ENCODE measurements at places on chromosomes 3 and 15.

DNA sequence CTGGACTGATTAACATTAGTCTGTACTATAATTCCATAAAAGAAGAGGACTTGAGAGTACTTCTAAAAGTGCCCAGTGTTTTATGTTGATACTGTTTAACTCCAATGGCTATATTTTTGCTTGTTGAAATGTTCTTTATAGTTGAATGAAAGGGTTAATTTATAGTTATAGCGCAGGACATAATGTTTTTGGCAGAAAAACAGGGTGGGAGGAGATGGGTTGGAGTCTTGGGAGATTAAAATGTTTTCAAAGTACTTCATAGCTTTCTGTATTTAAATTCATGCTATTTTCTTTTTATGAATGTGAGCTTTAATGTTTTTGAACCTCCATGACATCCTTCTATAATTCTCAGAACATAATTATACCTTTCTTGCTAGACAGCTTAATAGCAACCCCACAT lies 108.2 kb downstream of the CNTN3 start:
- no peak overlapping the region for H3K4me3 ChIP-seq
- peaks cover 3% of the 10 kb centered on the region for H3K27me3 ChIP-seq
- DNase-seq, result no peak
- H3K4me1 ChIP-seq, result peaks cover 4% of the 10 kb centered on the region
- H3K36me3 ChIP-seq, result no peaks in the 10 kb centered on the region

GRCh38 chr3:62319570-62320243 lies 53.6 kb downstream of the FEZF2 start:
- peak overlapping the region; percentile 94 for H3K27ac ChIP-seq
- no peaks in the 10 kb centered on the region for H3K36me3 ChIP-seq
- H3K4me3 ChIP-seq, result peak overlapping the region; percentile 97
- no peaks in the 10 kb centered on the region for H3K27me3 ChIP-seq
- H3K4me1 ChIP-seq, result peaks cover 18% of the 10 kb centered on the region
- DNase-seq, result no peak

- no peak overlapping the region for H3K27ac ChIP-seq
- DNase-seq, result no peak
- no peaks in the 10 kb centered on the region for H3K36me3 ChIP-seq
- H3K27me3 ChIP-seq, result no peaks in the 10 kb centered on the region
- no peaks in the 10 kb centered on the region for H3K4me1 ChIP-seq
Observed at GRCh38 chr3:29324180-29324651, 43.3 kb downstream of the RBMS3 start.

- DNase-seq, result no peak
- H3K36me3 ChIP-seq, result no peaks in the 10 kb centered on the region
- no peak overlapping the region for H3K27ac ChIP-seq
- H3K27me3 ChIP-seq, result peaks cover 17% of the 10 kb centered on the region
- H3K4me1 ChIP-seq, result no peaks in the 10 kb centered on the region
Observed at GRCh38 chr15:79942741-79943481, 28.1 kb downstream of the BCL2A1 start.

- H3K36me3 ChIP-seq, result no peaks in the 10 kb centered on the region
- no peak overlapping the region for H3K4me3 ChIP-seq
- no peak for DNase-seq
- peaks cover 9% of the 10 kb centered on the region for H3K27me3 ChIP-seq
- no peak overlapping the region for H3K27ac ChIP-seq
Observed at GRCh38 chr3:43212914-43213611, 73.3 kb upstream of the SNRK start.

DNA sequence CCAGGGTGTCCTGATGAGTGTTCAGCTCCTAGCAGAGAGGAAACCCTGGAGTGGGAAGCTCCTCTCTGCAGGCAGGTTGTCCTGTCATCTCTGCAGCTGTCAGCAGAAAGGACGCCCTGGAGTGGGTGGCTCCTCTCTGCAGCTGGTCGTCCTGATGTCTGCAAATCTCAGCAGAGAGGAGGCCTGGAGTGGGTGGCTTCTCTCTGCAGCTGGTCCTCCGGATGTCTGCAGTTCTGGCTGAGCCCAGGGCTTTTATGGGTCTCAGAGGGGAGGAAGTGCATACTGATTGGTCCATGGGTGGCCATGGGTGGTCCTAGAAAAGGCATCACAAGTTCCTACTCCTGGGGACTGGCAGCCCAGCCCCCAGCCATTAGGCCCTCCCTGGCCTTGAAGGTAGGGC lies 102.6 kb upstream of the BNIP2 start:
- H3K4me3 ChIP-seq, result no peak overlapping the region
- peaks cover 9% of the 10 kb centered on the region for H3K4me1 ChIP-seq
- DNase-seq, result no peak
- no peaks in the 10 kb centered on the region for H3K36me3 ChIP-seq
- peaks cover 31% of the 10 kb centered on the region for H3K27me3 ChIP-seq
- no peak overlapping the region for H3K27ac ChIP-seq

DNA sequence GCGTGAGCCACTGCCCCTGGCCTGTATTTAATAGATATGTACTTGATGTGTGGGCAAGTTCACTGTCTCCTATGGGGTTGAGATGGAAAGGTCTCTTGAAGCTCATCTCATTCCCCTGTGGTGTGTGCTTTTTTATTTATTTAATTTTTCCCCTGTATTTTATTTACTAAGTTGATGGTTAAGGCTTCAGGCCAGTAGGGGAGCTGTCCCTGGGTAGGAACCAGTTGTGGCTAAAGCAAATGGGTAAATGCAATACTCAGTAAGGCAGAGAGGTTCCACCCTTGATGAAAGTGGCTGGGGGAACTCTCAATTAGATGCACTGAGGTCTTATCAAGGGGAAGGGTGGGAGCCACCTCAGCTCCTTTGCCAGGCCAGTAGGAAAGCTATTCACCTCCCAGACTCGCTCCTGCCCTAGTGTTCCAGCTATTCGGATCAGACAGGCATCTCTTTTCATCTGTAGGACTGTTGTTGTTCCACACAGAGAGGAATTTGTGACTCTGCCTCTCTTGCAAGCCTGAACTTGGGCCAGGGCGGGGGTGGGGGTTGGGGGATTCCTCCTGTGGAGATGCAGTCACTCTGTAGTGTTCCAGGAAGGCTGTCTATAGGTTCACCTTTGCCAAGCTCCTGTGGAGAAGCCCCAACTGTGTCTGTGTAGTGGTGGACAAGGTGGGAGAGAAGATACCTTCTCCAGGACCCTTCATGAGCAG lies 26.1 kb downstream of the PCCB start:
- H3K27me3 ChIP-seq, result no peaks in the 10 kb centered on the region
- no peaks in the 10 kb centered on the region for H3K4me1 ChIP-seq
- H3K27ac ChIP-seq, result no peak overlapping the region
- no peak for DNase-seq
- no peak overlapping the region for H3K4me3 ChIP-seq

- H3K36me3 ChIP-seq, result no peaks in the 10 kb centered on the region
- H3K4me1 ChIP-seq, result peaks cover 5% of the 10 kb centered on the region
- no peak overlapping the region for H3K27ac ChIP-seq
- no peak overlapping the region for H3K4me3 ChIP-seq
Observed at GRCh38 chr15:97815835-97816234, 144.7 kb upstream of the ARRDC4 start.

DNA sequence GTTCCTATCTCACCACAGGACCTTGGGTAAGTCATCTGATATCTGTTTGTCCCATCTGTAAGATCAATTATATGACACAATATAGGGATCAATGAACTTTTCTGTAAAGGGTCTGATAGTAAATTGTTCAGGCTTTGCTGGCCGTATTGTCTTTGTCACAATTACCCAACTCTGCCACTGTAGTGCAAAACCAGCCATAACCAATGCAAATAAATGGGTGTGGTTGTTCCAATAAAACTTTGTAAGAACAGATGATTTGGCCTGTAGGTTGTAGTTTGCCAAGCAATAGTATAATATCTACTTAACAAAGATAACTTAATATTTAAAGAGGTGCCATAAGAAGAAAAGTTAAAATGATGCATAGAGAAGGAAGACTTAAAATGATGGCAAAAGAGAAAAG lies 210.8 kb downstream of the VPS13C start:
- H3K36me3 ChIP-seq, result peaks cover 3% of the 10 kb centered on the region
- no peak for DNase-seq
- no peak overlapping the region for H3K4me3 ChIP-seq
- no peaks in the 10 kb centered on the region for H3K4me1 ChIP-seq

GRCh38 chr3:143139762-143140161 lies 20.2 kb downstream of the CHST2 start:
- no peak overlapping the region for H3K27ac ChIP-seq
- H3K27me3 ChIP-seq, result peaks cover 3% of the 10 kb centered on the region
- no peak for DNase-seq

GRCh38 chr15:41937568-41937923 lies 34.8 kb downstream of the EHD4 start:
- H3K36me3 ChIP-seq, result peaks cover 16% of the 10 kb centered on the region
- no peak overlapping the region for H3K4me3 ChIP-seq
- no peak for DNase-seq
- no peak overlapping the region for H3K27ac ChIP-seq
- H3K4me1 ChIP-seq, result peaks cover 39% of the 10 kb centered on the region

DNA sequence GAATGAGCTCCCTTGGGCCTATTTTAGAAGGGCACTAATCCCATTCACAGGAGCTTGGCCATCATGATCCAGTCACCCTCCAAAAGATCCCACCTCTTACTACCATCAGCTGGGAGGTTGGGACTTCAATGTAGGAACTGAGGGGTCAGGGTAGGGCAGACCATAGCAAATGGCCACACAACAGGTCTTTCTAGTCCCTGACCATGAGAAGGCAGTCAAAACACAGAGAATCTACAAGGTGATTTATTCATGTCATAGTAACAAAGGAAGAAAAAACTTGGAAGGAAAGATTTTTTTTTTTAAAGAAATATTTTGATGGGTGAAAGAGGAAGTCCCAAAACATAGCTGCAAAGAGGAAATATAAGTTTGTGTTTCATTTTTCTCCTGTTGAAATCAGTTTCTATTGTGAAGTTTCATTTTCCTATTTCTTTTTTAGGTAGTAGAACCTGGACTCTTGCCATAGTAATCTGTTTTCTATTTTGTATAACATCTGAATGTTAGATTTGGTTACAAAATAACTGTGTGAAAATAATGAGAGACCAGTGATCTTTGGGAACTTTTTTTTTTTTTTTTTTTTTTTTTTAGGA lies 23.5 kb upstream of the TNFSF10 start:
- H3K36me3 ChIP-seq, result no peaks in the 10 kb centered on the region
- H3K4me1 ChIP-seq, result peaks cover 11% of the 10 kb centered on the region
- peak overlapping the region; percentile 76 for H3K27ac ChIP-seq
- no peak for DNase-seq
- H3K27me3 ChIP-seq, result no peaks in the 10 kb centered on the region

GRCh38 chr3:133138017-133138416 lies 99.8 kb downstream of the TMEM108 start:
- H3K27ac ChIP-seq, result no peak overlapping the region
- peaks cover 4% of the 10 kb centered on the region for H3K4me1 ChIP-seq
- no peak for DNase-seq

GRCh38 chr3:59772416-59773408 lies 722.9 kb upstream of the CFAP20DC start:
- peaks cover 7% of the 10 kb centered on the region for H3K27me3 ChIP-seq
- peaks cover 14% of the 10 kb centered on the region for H3K4me1 ChIP-seq
- H3K27ac ChIP-seq, result no peak overlapping the region
- H3K4me3 ChIP-seq, result no peak overlapping the region
- H3K36me3 ChIP-seq, result no peaks in the 10 kb centered on the region

DNA sequence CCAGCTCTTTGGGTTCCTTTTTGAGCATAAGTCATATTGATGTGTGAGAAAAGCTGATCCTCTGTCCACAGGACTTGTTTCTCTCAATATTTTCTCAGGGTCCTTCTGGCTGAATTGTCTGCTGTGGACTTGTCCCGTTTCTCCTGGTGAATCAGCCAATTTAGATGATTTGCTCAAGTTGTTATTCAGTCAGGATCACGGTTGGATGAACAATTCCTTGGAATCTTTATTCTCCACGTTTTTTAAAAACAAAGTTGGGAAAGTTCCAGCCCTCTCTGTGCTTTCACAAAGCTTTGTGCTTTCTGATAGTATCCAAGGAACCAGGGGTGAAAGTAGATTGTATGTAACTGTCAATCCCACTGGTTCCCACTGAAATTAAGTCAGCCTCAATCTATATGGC lies 61.3 kb downstream of the LRRC3B start:
- no peaks in the 10 kb centered on the region for H3K36me3 ChIP-seq
- H3K27me3 ChIP-seq, result no peaks in the 10 kb centered on the region
- peaks cover 9% of the 10 kb centered on the region for H3K4me1 ChIP-seq
- H3K27ac ChIP-seq, result no peak overlapping the region
- DNase-seq, result no peak
- no peak overlapping the region for H3K4me3 ChIP-seq

GRCh38 chr3:26622621-26623418 lies at the start of gene LRRC3B:
TSS of gene LRRC3B (plus strand) at chr3:26622772. CDS start at chr3:26709673, 86,901 bp downstream.
- peaks cover 86% of the 10 kb centered on the region for H3K27me3 ChIP-seq
- DNase-seq, result peak; percentile 68
- no peaks in the 10 kb centered on the region for H3K36me3 ChIP-seq
- H3K4me1 ChIP-seq, result peaks cover 19% of the 10 kb centered on the region
- H3K27ac ChIP-seq, result peak within 1 kb of the TSS; percentile 44

DNA sequence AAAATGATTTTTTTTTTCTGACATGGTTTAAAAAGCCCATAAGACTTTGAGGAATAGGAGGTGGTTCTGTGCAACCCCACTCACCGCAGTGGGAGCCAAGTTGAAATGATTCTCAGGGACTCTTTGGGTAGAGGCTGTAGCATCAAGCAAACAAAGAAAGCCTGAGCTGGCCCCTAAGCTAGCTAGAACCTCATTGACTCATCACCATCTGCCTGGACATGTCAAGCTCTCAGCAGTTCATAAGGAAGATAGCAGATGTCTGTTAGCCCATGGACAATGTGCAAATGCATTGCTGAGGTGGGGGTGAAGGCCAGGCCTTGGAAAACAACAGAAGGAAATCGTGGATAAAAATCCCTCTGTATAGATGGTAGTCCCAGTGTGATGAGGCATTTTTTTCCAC lies 234.8 kb downstream of the NR2F2 start:
- no peaks in the 10 kb centered on the region for H3K36me3 ChIP-seq
- no peak for DNase-seq
- H3K4me3 ChIP-seq, result no peak overlapping the region
- no peak overlapping the region for H3K27ac ChIP-seq

GRCh38 chr3:150527464-150528255 lies 18.6 kb downstream of the SERP1 start:
- H3K36me3 ChIP-seq, result no peaks in the 10 kb centered on the region
- H3K27me3 ChIP-seq, result peaks cover 5% of the 10 kb centered on the region
- no peak overlapping the region for H3K27ac ChIP-seq
- no peak overlapping the region for H3K4me3 ChIP-seq
- H3K4me1 ChIP-seq, result no peaks in the 10 kb centered on the region

DNA sequence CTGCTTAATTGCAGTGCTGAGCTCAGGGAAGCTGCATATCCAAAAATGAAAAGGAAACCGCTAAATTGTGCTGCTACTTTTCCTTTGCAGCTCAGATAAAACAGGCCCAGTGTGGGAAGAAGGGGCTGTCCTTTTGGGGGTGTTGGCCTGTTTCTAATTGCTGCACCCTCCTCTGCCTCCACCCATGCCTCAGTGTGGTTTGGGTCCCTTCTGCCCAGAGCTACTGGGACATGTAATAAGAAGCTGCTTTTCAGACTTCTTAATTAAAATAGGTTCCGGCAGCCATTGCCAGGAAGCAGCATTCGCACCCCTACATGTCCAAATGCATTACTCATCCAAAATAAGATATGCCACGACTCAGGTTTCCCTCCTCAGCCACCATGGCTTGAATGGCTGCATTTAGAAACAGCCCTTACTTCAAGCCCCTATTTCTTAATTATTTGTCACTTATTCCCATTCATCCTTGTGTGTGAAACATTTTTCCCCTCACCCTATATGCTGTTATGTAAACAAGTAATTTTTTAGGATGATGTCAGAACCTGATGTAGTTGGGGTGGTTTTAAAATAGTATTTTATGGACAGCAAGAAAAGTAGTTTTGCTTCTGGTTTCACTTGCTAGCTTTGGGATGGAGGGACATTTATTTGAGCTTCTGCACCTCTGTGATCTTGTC lies 235.9 kb upstream of the CTDSPL start:
- no peaks in the 10 kb centered on the region for H3K27me3 ChIP-seq
- no peak overlapping the region for H3K27ac ChIP-seq
- H3K36me3 ChIP-seq, result peaks cover 18% of the 10 kb centered on the region

Data from type B pancreatic cell (in vitro differentiated cells).